Naive B cell (primary cell): ENCODE measurements at places on chromosomes 1 and 21.

DNA sequence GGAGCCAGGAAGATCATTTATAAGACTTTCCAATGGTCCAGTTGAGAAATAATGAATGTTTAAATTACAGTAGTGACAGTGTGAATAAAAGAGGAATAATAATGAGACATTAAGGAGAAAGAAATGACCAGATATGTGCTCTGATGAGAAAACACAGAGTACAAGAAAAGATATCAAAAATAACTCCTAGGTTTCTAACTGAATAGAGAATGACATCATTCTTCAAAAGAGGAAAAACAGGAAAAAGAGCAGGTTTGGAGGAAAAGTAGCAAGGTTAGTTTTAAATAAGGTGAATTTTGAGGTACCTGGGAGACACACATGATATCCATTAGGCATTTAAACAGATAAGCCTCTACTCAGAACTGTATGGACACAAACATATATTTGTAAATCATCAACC lies 55.0 kb downstream of the ANKRD13C start:
- no peak for DNase-seq

DNA sequence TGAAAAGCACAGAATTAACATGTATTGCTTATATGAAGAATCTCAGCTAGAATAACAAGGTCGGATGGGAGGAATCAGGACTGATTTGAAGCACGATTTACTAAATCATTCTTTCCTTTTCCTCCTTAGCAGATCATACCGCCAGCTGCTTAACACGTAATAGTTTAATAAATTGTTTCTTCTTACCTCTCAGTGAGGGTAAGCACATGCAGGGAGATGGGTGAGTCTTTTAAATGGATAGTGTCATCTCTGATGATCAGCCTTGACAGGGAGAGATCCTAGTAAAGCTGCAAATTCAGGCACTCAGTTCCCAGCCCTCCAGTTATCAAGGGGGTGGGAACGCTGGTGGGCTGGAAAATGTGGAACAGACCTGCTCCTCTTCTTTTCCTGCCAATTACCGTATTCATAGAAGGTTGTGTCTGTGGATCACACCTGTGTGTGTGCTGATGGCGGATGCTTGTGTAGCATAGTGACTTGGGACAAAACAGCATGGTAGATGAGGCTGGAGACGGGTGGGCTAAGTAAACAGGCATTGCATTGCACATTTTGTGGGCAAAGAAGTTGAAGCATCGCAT lies 30.7 kb downstream of the NTPCR start:
- DNase-seq: no peak

DNA sequence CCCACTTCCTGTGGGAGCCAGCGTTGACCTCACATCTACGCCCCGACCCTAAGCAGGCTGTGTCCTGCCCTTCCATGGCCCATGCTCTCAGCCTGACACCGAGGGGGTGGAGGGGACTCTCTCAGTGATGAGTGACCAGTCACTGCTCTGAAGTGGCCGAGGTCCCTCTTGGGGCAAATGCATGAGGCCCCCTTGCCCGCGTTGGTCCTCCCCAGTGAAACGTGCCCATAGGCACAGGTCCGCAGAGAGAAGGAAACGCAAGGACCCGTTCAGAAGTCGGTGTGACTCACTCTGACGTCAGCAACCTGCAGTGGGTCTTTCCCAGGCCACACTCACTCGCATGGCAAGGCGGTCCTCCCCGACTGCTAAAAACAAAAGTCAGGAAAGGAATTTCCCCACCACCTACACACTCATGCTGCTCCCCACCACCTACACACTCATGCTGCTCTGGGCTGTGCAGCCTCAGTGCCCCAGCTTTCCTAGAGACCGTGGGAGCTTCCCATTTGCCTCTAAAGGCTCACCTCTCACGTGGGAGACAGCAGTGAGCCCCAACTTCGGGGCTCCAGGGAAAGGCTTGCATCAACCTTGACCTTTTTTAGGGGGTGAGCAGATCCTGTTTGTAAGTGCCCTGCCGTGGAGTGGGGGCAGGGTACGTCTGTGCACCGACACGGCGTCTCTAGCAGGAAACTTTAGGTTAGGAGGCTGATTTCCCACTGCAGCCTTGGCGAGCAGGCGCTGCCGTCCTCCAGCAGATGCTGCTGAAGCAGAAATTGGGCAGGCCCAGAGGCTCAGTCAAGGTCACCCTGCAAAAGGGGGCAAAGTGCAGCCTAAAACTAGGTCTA lies 11.4 kb downstream of the UBASH3A start:
- DNase-seq: peak; percentile 44

GRCh38 chr1:43319288-43319687 lies 18.3 kb upstream of the MPL start:
- no peak for DNase-seq

DNA sequence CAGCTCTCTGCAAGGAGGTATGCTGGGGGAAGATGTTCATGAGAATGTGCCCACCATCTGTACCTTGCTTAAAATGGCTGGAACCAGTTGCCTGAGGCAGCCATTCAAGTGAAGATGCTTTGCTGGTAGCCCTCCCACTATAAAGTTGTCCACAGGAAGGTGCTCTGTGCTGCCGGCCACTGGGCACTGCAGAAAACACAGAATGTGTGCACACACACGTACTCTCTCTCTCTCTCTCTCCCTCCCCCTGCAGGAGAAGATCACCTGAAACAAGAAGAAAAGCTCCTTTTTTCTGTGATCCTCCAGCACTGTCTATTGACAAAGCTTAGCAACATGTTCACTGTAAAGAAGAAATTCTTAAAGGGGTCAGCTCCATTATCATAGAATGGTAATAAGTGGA lies 134.8 kb downstream of the PIGK start:
- no peak for DNase-seq

- DNase-seq: peak; percentile 75
These were observed at the start of gene PGM1 for GRCh38 chr1:63593303-63593885. TSS of gene PGM1 (plus strand) at chr1:63593411. CDS start at chr1:63593489, 78 bp downstream.

GRCh38 chr1:36084497-36085115 lies 712 bp downstream of the TEKT2 start:
- DNase-seq: no peak

GRCh38 chr1:67732750-67733151 lies 47.8 kb downstream of the GADD45A start:
- DNase-seq: no peak

DNA sequence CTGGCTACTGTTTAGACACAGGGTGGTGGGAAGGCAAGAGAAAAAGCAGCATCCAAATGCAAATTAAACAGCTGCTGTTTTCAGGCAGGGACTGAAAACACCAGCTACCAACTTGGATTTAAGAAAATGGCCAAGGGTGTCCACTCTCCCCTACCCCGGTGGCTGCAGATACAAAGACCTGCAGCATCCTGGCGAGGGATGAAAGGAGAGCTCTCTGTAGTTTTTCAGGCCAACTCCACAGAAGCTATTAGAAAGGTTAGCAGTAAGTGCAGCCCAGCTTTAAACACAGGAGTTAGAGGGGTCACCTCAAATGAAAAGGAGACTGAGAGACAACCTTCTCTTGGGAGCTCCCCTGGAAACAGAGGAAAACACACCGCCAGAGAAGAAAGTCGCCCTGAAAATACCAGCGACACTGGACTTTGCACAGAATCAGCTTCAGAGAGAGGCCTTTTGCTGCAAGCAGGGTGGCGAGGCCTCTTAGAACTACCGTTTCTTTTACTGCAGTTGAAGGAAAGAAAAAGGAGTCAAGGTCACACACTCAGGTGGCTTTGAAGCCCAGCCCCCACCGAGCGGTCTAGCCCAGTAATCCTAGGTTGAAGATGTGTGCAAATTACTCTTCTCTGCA lies 74.4 kb upstream of the TIAM1 start:
- DNase-seq: no peak

GRCh38 chr1:36321119-36321951 lies 2.1 kb downstream of the EVA1B start:
- peak; percentile 35 for DNase-seq

DNA sequence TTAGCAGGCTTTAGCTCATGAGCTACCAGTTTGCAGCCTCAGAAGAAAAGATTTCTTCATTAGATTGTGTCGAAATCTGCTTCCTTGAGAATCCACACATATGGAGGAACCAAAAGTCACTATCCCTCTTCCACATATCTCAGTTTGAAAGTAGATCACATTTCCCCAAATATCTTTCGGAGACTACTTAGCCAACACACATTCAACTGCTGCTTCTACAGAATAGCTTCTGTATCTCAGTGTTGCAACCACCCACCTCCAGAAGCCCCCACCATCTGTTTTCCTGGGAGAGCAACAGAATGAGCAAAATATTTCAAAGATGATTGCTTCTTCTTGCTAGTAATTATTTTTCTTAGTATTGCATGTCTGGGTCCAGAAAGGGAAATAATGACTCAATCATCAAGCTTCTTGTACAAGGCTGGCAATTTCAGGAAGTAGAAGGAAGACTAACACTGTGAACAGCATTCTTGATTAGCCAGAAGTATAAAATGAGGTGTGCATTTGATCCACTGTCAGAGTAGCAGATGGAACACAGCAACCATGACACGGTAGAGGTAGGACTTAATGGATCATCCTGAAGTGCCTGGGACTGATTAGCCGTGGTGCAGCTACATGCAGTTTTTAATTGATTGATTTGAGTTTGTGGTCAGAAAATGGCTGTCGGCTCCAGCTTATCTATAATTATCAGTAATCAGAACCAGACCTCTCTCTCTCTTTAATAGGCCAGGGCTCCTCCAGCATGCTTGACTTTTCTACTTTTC lies 24.9 kb downstream of the ZC3H11B start:
- DNase-seq: no peak

DNA sequence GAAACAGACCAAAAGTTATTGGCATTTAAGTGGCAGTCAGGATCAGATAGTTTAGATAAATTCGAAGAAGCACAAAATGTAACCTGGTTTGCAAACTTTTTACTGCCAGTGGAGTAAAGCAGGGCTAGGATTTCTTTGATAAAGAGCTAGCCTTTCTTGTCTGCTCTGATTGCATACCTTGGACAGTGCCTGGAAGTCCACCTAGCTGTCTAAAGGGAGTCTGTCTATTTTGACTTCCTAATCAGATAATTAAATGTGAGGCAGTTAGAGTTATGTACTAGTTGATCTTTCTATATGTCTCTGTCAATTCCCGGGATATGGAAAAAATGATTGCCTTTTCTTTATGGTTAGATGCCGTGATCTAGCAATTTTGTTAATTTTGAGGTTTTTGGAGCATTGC lies 4.1 kb downstream of the GPSM2 start:
- no peak for DNase-seq
